NCI-H1436 (cell line): ENCODE measurements at places on chromosomes 5 and 9.
A peak's percentile ranks its signal among the peaks of the same experiment; 100 is the strongest.

- DNase-seq = no peak
These were observed 104.6 kb downstream of the CACNA1B start for GRCh38 chr9:137982200-137982599.

DNA sequence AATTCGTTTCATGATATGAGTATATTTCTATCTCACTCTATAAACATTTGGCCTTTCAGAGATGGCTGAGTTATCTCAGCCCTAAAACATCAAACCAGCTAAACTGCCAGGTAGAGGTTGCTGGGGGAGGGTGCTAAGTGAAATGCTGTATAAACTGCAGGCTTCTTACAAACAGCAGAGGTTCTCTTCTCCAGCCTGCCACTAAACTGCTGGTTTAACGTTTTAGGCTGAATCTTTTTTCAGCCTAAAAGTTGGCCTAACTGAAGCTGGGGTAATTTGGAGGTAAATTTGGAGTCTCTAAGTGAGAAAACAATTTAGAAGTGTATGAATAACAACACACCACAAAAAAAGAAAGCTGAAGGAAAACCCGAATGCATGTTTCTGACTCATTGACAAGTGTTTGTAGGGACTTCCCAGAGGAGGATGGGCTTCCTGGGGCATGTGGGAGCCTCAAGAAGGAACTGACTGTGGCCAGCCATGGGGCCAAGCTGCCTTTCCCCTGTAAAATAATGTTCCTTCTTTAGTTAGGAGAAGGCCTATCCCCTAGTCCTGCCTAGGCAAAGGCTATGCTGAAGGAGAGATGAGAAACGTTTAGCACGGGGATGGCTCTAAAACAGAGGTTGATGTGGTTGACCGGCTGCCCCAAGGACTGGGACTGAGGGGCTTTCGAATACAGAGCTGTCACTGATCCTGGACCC is 44.3 kb downstream of the SLC28A3 start:
- DNase-seq = no peak

DNA sequence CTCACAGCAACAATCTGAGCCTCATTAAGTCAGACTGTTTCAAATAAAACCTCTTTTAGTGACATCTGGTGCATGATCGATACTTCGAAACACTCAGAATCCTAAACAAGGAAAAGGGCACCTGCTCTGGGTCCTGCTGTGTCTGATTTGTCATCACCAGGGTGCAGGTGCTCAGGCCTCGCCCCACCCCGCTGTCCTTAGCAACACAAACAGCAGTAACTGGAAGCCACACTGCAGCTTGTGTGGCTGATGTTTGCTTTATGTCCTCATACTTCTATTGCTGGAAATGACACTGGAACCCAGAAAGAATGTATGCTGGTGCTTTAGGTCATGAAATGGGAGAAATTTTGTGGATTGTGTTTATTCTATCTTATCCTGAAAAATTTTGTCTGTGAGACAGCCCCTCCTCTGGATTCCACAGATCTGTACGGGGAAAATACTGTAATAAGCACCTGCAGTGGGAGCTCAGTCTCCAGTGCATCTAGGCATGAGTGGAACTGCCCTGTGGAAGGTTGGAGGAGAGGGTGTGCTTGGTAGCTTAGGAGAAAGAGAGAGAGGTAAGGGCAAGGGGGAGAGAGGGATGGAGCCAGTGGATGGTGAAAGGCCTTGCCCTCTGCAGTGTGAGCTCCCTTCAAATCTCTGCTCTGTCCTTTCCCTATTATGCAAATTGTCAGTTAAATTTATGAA is 284.2 kb downstream of the SMARCA2 start:
- peak; percentile 75 for DNase-seq

DNA sequence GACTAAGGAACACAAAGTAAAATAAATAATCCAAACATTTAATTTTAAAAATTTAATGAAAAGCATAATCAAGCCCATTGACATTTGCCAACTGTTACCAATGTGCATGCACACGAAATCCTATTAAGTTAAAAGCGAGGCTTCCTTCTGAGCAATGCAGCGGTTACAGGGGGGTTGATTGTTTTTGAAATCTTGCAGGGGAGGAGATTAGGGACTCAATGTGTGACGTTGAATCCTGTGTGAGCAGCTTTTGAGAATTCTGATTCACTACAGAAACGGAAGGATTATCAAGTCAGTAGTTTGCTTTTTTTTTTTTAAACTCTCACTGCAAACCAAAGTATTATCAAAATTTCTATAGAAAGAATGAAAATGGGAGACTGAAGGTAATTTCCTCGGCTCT is 109.5 kb downstream of the PRKACG start:
- no peak for DNase-seq

GRCh38 chr9:104993291-104993963 is 65.5 kb upstream of the ABCA1 start:
- no peak for DNase-seq

GRCh38 chr9:121688146-121688680 is 36.8 kb downstream of the DAB2IP start:
- no peak for DNase-seq

DNA sequence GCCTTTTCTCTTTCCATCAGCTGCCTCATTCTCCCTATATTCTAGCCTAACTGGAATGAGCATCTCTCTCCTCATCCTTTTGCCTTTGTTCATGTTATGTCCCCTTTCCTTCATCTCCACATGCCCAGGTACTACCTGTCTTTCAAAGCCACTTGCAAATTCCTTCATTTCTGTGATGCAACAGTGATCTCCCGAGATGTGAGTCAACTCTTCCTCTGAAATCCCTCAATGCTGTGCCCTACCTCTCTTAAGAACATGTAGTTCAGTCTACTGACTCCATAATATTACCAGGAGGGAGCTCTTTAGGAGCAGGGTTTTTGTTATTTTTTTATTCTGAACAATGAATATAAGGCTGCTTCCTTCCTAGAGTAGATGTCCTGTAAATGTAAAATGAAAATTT is 91.6 kb downstream of the ZNF462 start:
- DNase-seq = no peak

GRCh38 chr5:135227064-135228022 is 171.7 kb downstream of the MACROH2A1 start:
- no peak for DNase-seq

GRCh38 chr9:135146766-135147473 is 59.5 kb downstream of the OLFM1 start:
- DNase-seq = peak; percentile 46

- no peak for DNase-seq
These were observed 185.9 kb downstream of the SEMA6A start for GRCh38 chr5:116388564-116389258.

DNA sequence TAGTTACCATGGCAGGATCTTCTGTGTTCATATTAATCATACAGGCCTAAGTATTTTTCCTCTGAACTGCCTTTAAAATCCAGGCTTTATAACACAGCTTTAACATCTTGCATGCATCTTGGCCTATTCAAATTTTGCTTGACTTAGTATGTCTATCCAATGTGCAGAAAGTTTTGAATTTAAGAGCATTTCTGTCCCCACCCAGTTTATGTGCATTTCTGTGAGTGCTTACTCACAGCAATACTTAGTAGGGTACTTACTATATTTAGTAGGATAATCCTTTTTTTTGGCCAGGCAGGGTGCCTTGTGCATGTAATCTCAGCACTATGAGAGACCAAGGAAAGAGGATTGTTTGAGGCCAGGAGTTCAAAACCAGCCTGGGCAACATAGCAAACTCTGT is 18.0 kb downstream of the UHRF2 start:
- no peak for DNase-seq

- DNase-seq = peak; percentile 40
These were observed 543 bp downstream of the MTMR12 start for GRCh38 chr5:32312197-32312594.

DNA sequence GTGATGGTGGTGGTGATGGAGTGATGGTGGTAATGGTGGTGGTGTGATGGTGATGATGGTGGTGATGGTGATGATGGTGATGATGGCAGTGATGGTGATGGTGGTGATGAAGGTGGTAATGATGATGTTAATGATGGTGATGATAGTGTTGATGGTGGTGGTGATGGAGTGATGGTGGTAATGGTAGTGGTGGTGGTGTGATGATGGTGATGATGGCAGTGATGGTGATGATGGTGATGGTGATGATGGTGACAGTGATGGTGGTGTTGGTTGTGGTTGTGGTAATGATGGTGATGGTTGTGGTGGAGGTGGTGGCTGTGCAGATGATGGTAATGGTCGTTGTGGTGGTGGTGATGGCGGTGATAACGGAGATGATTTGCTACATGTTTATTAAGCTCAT is 7.3 kb downstream of the STKLD1 start:
- no peak for DNase-seq

DNA sequence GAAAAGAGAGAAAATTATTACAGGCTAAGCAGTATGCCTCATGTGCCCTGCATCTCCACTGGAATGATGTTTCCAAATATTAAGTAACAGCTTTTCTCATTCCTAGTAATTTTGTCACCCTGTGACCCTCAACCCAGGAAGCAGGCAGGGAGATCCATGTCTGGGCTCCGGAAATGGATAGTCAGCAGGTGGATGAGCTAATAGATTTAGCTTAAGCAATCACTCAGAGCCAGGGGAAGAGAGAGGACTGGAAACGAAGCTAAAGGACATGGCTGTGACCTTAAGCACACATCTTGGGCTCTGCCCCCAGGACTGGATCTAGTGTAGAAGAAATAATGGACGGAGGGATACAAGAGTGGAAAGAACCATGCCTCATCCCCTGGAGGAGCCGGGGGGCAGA is 89.5 kb downstream of the ARSB start:
- no peak for DNase-seq

- no peak for DNase-seq
These were observed 14.6 kb upstream of the TCF7 start for GRCh38 chr5:134099939-134100282.

- DNase-seq = no peak
These were observed 703.6 kb upstream of the NUDT12 start for GRCh38 chr5:104266161-104266560.
